ENCODE measurements at places on chromosomes 6 and 20. TPM values are rescaled to one million over a fixed set of nuclear protein-coding genes. Genes with fewer than 3 reads are reported as not detected.

SAMD3 gene
- total RNA-seq = 0.19 TPM

TMEM170B gene
- total RNA-seq = 0.57 TPM

WFDC10A gene
- not detected for total RNA-seq

PPP1R14C gene
- total RNA-seq = 2.4 TPM

RNF144B gene
- total RNA-seq = 0.45 TPM

EIF2S2 gene
- 170 TPM for total RNA-seq

AVP gene
- total RNA-seq = not detected

RSPH4A gene
- 0.40 TPM for total RNA-seq

SIRPB2 gene
- not detected for total RNA-seq

POPDC3 gene
- total RNA-seq = 30.0 TPM

PHF20 gene
- 40.2 TPM for total RNA-seq

BPIFA2 gene
- not detected for total RNA-seq

SNRPB2 gene
- 164 TPM for total RNA-seq

SYCP2L gene
- 2.7 TPM for total RNA-seq

MDC1 gene
- total RNA-seq = 7.2 TPM

ADGRB3 gene
- total RNA-seq = 0.79 TPM

HUS1B gene
- total RNA-seq = 0.87 TPM

MTO1 gene
- total RNA-seq = 19.1 TPM
